T-cell (primary cell): ENCODE measurements at places on chromosomes 7 and 10.

GRCh38 chr7:47587976-47588375, 6.1 kb upstream of the TNS3 start:
- DNase-seq, result no peak

DNA sequence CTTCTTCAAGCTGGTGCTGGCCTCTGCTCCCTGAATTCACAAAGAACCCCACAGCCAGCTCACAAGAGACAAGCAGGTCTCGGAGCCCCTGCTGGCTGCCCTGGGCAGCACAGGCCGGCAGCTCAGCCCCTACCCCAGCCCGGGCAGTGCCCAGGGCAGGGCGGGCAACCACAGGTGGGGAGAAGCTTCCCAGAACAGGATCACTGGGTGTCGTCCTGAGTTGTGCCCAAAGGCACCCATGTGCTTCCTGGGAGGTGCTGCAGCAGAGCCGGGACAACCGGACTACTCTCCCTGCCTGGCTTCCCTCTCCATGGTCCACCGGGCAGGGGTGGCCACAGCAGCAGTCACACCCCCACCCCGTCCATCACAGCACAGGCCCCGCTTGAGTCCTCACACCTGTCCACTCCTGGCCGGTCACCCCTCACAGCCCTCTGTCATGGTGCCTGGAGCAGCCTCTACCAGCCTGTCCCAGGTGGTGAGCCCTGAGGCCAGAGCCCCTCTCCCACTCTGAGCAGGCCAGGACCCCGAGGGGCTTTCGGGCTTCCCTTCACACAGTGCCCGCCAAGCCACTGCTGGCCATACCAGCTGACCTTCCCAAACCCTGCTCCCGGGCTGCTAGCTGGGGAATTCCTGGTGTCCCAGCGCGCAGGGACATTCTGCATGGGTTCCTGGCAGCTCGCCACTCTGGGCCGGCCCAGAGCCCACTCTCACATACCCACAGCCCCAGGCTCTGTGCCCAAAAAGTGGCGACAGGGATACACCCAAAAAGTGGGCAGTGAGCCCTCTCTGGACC, 3.1 kb downstream of the RASGEF1A start:
- DNase-seq, result no peak

DNA sequence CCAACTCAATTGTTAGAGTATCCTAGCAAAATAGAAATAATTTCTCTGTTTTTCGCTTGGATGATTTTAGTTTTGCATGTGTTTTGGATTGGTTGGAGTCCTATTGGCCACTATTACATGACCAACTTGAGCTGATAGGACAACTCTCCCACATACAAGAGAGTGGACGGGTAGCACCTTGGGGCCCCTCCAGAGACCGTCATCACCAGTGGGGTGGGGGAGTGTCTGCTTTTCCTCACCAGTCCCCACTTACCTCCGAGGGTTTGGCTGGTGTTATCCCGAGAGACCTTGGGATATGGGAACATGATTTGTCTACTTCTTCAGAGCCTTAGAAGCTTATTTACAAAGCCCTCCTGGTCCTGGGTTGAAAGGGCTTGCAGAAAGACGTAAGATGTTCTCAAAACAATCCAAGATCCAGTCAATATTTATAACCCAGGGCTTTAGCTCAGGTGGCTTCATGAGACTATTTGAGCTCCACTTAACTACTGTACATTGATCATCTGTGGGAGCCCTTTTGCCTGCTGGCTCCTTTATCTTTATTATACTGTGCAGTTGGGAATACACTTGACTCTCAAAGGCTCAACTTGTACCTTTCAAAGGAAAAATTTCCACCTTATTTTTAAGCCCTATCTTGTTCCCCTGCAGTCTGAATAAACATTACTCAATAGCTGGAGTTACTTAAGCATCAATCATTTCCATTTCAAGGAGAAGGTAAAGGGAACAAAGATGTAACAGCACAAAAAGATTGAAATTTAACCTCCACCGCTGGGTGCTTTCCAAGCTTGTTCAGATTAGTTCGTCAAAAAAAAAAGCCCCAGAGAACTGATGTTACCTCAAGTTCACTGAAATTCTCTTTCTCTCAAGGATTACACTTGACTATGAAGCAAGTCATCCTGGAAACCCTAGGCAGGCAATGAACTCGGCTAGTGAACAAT, 119.7 kb downstream of the WDR11 start:
- no peak for DNase-seq

DNA sequence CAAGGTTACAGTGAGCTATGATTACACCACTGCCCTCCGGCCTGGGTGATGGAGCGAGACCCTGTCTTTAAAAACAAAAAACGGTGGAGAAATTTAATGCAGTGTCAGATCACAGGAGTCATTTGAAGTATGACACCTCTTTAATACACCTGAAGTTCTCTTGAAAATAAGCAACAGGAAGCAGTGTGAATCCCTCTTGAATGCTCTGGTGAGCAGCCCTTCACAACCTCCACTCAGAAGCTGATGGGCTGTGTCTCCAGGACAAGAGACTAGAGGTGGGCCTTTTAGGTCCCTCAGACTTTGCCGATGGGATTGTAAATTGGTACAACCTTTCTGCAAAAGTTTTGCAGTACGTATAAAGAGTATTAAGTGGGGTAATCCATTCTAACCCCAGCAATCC, 50.1 kb downstream of the CYP26A1 start:
- no peak for DNase-seq

GRCh38 chr10:9452056-9452455, 1397.6 kb downstream of the GATA3 start:
- DNase-seq, result no peak

DNA sequence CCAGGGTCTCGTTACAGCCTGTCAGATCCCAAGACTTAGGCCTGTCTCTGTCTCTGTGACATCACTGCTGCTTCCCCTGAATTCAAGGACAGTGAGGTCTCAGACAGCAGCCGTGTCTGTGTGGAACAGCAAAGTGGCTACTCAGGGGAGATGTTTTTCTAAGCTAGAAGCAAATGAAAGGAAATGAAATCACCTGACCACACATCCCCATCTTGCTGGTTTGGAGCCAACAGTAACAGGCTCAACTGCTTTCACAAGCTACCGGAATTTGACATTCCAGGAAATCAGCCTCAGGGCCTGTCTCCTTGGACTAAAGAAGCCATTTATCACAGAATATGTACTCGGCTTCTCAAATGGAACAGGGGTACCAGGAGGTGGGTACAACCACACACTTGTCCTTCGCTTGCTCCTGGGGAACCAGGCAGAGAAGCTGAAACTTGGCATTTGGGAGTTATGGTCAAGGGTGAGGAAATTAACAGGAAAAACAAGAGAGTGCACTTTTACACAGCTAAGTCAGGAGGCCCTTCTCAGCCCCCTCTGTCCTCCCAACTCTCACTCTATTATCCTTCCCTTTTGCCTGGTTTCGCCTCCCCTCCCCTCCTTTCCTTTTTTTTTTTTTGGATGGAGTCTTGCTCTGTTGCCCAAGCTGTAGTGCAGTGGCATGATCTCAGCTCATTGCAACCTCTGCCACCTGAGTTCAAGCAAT, 73.2 kb downstream of the SPDYE5 start:
- DNase-seq, result no peak

GRCh38 chr10:30607814-30608213, 21.7 kb downstream of the LYZL2 start:
- no peak for DNase-seq

- no peak for DNase-seq
Measured at GRCh38 chr10:12907656-12908055, 93.9 kb downstream of the CCDC3 start.
